ENCODE measurements at places on chromosomes 16 and 17.

DNA sequence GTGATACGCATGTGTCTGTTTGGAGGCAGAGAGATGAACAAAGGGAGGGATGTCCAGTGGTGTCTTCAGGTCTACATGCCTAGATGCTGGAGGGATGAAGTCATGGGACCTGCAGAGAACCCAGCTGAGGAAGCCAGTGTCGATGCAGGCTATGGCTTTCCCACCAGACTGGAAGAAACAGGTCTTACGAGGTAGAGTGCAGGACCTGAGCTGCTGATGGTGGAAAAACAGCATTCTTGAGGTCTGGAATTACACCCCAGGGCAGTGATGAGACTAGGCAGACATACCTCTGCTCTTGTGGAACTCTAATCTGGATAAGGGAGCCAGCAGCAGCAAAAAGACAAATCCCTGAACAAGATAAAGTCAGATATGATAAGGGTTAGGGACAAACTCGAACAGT lies 37.4 kb downstream of the ARSG start:
- no peak for DNase-seq

GRCh38 chr17:60151355-60151754 lies 1.6 kb downstream of the CA4 start:
- no peak for DNase-seq

GRCh38 chr17:358491-359151 lies 6.0 kb upstream of the RPH3AL start:
- DNase-seq = peak; percentile 51

DNA sequence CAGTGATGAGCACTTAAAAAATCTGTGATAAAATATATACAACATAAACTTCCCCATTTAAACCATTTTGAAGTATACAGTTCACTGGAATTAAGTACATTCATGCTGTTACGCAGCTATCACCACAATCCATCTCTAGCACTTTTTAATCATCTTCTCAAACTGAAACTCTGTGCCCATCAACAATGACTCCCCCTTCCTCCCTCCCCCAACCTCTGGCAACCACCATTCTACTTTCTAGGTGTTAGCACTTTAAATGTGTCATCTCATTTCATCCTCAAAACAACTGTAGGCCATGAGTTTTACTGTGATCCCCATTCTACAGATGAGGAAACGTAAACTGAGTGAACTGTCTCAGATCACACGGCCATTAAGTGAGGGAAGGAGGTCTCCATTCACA lies 13.8 kb upstream of the TMEM98 start:
- no peak for DNase-seq

DNA sequence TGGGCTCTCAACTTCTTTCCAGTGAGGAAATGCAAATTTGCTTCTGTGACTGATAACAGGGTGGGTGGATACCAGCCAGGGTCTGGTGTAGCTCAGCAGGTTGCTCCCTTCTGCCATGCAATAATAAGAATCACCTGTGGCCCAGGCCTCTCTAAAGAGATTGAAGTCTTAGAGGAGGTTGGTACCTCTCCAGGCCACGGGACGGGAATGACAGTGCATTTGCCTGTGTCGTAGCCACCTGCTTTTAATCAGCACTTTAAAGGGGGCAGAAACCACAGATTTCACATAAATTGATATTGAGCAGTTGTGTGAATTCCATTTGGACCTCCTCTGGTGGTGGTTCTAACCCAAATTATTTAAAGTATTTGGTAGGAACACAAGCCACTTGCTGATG lies 246.9 kb downstream of the PRKCA start:
- DNase-seq = no peak

GRCh38 chr17:28549236-28550132 lies 2.9 kb downstream of the UNC119 start:
- peak; percentile 79 for DNase-seq

DNA sequence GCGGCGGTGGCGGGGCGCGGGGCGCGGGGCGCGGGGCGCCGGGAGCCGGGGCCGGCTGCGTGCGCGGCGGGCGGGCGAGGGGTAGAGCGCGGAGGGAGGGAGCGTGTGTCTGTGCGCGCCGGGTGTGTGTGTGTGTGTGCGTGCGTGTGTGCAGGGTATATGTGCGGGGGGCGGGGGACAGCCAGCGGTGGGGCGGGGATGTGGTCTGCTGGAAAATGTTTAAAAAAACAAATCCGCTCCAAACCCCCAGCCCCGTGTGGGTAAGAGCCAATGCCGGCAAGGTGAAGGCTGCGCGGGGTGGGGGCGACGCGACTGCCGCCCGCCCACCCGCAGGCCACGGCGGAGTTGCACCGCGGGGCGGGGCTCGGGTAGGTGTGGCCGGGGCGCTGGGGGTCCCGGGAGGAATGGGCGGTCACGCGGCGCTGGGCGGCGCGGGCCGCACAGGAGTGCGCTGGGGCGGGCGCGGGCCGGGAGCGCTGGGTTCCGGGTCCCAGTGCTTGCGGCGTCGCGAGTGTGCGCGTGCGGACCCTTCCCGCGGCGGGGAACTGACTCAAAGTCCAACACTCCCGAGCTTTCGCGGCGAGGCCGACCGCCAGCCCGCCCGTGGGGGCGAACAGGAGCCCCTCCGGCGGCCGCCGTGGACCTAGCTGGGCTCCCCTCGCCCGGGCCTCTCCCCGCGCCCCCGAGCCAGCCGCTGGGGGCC lies at the start of gene CYGB:
CYGB (minus strand) TSS at position 132 of the 703 bp plus-strand sequence. CDS start 167 bp downstream, outside the sequence.
- peak; percentile 78 for DNase-seq

DNA sequence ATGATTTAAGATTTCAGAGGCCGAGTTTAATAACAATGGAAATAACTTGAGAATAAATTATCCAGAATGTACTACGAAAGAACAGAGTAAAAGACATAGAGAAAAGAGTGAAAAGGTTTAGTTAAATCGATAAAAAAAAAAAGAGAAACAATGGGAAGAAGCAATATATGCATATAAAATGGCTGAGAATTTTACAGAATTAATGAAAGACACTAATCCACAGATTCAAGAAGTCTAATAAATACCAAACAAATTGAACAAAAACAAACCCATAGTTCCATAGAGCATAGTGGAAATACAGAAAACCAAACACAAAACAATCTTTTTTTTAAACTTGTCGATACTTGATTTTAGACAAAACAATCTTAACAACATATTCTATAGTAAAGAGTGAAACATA lies 1.7 kb downstream of the PSME3IP1 start:
- no peak for DNase-seq

DNA sequence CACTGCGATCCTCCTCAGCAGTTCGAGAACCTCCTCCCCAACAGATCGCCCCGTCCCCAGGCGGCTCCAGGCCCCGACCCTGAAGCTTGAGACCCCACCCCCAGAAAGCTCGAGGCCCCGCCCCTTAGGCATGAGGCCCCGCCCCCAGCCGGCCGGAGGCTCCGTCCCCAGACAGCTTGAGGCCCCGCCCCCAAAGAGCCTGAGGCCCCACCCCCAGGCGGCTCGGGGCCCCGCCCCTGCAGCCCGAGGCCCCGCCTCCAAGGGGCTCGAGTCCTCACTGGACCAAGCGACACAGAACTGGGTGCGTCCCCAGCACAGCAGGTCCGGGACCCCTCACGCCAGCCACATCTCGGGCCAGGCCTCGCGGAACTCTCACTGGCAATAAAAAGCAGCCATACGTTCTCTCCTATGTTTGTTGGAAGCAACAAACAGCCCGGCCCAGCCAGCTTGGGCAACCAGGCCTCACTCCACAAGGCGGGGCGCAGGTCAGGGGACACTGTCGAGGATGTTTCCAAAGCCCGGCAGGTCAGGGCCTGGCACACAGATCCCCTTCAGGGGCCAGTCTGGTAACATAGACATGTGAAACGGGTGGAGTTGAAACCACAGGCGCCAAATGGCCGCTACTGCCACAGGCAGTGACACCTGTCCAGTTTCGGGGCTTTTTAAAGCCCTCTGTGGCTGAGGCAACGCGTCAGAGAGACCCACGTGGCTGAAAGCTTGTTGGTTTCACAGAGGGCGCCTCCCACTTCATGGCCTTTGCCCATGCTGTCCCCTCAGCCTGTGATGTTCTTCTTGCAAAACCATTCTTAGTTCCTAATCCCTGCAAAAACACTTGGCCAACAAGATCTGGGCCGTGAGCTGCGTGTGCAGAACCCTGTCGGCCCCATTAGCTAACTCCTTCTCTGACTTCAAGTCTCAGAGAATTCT lies 224.2 kb downstream of the PARN start:
- DNase-seq = peak; percentile 83

DNA sequence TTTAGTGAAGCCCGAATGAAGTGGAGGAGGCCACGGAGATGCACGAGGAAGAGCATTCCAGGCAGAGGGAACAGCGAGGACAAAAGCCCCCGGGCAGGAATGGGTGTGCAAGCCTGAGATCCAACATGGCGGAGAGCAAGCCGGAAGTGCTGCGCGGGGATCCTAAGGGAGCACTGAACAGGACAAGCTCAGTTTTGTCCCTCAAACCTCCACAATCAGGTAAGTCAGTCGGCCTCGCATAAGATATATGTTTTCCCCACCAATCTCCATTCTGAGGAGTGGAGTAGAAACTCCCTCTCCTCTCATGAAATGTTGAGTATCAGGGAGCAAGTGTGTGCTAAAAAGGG lies 32.9 kb upstream of the USP22 start:
- no peak for DNase-seq

GRCh38 chr17:4900231-4901107 lies 1.1 kb downstream of the C17orf107 start:
- DNase-seq = peak; percentile 88

- no peak for DNase-seq
Measured at GRCh38 chr16:82088483-82088882, 53.4 kb downstream of the HSD17B2 start.

DNA sequence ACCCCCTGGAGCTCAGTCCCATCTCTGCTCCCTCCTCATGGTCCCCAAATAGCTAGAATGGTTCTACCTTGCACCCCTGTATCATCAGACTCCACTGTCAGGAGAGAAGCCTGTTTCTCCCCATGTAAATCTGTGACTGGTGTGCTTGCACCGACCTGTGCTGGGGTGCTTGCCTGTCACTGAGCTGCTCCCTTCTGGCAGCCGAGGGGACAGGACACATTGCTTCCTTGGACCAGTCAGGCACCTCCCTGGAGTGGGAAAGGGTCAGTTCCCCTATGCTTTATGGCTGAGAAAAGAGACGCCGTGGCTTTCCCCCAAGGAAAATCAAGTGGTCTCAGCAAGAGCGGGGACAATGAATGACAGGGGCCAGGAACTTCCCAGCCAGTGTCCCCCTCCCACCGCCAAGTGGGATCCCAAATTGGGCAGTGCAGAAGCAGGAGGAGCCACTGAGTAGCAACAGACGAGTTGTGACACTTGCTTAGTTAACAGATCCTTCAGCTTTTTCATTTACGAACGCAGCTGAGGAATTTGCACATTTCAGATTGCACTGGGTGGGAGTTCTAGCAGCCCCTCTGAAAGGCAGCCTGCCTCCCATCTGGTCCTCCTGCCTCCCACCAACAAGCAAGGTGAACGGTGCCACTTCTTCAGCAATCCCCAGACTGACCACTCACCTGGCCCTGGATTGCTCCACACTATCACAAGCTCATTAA lies 156.4 kb downstream of the KATNIP start:
- DNase-seq = no peak

DNA sequence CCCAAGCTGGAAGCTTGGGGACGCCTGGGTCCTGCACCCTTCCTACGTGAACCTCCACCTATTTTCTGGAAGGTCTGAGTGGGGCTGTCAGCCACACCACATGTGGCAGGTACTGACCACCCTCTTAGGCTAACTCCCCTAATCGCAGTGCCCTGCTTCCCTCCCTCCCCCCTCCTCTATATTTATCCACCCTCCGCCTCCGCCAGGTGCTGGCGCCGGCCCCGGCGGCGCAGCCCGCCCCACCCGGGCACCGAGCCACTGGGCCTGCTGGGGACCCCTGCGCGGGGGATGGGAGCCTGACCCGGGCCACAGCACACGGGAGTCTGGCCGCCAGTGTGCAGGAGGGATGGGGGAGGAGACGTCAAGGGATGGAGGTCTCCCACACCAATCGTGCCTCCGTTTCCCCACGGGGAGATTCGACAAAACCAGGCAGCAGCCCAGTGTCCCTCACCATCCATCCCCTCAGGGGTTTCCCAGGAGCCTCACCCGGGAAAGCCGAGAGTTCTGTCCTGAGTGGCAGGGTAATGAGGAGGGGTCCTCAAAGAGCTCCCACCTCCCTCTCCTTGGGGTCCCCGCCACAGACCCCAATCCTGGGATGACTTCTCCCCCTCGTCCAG lies 1.3 kb downstream of the PLEKHH3 start:
- DNase-seq = no peak

GRCh38 chr17:78904371-78904770 lies 1.4 kb upstream of the CEP295NL start:
- DNase-seq = no peak

GRCh38 chr17:45784293-45784740 lies at the start of gene CRHR1:
Gene CRHR1 (plus strand): TSS chr17:45784320. CDS start chr17:45784545, 225 bp downstream.
- no peak for DNase-seq

DNA sequence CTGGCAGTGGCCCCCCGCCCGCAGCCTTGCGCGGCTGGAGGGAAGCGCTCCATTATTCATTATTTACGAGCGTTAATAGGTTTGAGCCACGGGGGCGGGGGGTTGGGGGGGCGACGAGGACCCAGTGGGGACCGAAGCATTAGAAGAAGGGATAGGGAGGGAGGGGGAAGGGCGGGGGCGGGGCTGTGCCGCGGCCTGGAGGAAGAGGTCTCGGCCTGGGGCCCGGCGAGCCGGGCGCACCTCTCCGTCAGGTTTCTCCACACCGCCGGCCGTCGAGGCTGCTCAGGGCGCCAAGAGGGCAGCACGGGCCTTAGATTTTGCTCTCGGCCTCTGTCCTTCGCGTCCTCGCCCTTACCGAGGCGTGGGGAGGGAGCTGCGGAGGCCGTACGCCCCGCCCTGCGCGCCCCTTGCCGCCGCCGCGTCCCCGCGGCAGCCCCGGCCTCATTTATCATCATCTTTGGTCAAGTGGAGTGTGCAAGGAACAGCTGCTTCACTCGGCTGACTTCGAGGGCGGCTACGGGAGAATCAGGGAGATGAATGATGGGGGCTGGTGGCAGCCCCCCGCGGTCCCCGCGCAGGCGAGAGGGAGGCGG lies 54.2 kb downstream of the SREBF1 start:
- peak; percentile 81 for DNase-seq

Data from ecto neural progenitor cell (in vitro differentiated cells).